ENCODE measurements at places on chromosomes 7 and 10. TPM values are rescaled to one million over a fixed set of nuclear protein-coding genes. Genes with fewer than 3 reads are reported as not detected.
A peak's percentile ranks its signal among the peaks of the same experiment; 100 is the strongest.

CHST15 gene
- total RNA-seq: 8.1 TPM

GRCh38 chr7:30594048-30594539 lies 584 bp upstream of the GARS1 start:
- peaks cover 18% of the 10 kb centered on the region for H3K4me1 ChIP-seq
- peak; percentile 27 for DNase-seq
- H3K36me3 ChIP-seq: peaks cover 2% of the 10 kb centered on the region
- H3K4me3 ChIP-seq: peak overlapping the region; percentile 99

GRCh38 chr10:22646388-22646853 lies 68.0 kb downstream of the PIP4K2A start:
- peak overlapping the region; percentile 49 for H3K27ac ChIP-seq
- H3K36me3 ChIP-seq: no peaks in the 10 kb centered on the region
- no peak for DNase-seq
- H3K4me1 ChIP-seq: peaks cover 39% of the 10 kb centered on the region
- H3K4me3 ChIP-seq: no peak overlapping the region
- no peaks in the 10 kb centered on the region for H3K27me3 ChIP-seq

BHLHA15 gene
- total RNA-seq: 0.57 TPM

DNA sequence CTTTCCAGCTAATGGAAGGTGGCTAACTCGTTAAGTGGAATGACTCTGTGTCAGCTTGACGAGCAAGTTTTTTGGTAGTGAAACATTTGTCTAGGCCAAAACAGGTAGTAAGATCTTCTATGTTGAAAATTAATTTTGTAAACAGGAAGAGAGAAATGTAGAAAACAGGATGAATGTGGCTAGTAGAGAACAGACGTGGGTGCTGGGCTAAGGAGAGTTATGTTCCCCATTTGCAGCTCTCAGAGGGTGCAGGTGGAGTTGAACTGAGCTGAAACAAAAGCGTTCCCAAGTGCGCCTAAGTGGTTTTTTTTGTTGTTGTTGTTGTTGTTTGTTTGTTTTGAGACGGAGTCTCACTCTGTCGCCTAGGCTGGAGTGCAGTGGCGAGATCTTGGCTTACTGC lies 59.5 kb upstream of the SRPK2 start:
- H3K27me3 ChIP-seq: no peaks in the 10 kb centered on the region
- no peaks in the 10 kb centered on the region for H3K4me1 ChIP-seq
- DNase-seq: no peak
- H3K27ac ChIP-seq: no peak overlapping the region
- H3K4me3 ChIP-seq: no peak overlapping the region

DNA sequence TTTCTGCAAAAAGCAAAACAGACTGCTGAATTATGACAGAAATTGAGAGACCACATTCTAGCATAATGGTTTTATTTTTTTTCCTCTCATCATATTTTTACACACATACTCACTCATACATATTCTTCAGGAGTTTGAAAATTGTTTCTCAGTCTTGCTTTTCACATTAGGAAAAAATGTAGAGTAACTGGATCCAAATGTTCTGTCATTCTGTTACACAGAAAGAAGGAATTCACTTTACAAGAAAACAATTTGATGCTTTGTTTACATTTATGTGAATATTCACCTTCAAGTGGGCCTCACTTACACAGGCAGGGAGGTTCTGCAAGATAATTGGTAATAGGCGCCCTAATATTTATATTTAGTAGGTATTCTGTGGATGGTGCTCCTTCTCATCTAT lies 82.0 kb downstream of the ARL4A start:
- no peak for DNase-seq
- H3K27ac ChIP-seq: no peak overlapping the region
- H3K27me3 ChIP-seq: no peaks in the 10 kb centered on the region
- no peaks in the 10 kb centered on the region for H3K36me3 ChIP-seq
